ENCODE measurements at places on chromosomes 16 and 17.

DNA sequence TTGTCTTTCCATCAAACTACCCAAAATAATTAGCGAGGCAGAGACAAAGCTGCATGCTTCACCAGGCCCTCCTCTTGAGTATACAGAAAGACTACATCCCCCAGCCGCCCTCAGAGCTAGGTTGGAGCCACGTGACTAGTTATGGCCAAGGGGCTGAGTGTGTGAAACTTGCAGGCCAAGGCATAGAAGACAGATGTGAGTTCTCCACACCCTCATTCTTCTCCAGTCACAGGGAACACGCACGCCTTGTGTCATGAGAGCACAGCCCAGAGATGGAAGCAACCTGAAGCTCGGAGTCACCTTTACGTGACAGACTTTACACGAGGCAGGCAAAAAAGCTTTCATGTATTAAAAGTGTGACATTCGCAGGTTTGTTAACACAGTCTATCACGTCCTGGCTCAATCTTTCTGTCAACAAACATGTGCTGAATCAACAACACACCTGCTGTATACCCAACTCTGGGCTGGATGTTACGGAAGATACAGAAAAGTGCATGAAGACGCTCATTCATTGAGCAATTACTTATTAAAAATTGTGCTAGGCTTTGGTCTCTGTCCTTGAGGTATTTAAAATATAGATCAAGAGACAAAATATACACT is 38.3 kb downstream of the STX8 start:
- no peak for DNase-seq

- DNase-seq: no peak
Measured at GRCh38 chr16:22864375-22864774, 50.4 kb downstream of the HS3ST2 start.

GRCh38 chr17:49842371-49842770 is 5.5 kb downstream of the TAC4 start:
- DNase-seq: no peak

- no peak for DNase-seq
Measured at GRCh38 chr17:77394540-77395295, 253.9 kb downstream of the SEC14L1 start.

- no peak for DNase-seq
Measured at GRCh38 chr16:14347706-14348105, 276.6 kb downstream of the MRTFB start.

- no peak for DNase-seq
Measured at GRCh38 chr17:33142705-33143299, 150.3 kb downstream of the ASIC2 start.

- DNase-seq: no peak
Measured at GRCh38 chr16:52953215-52953614, 99.5 kb downstream of the CHD9NB start.

- DNase-seq: no peak
Measured at GRCh38 chr17:3732210-3732621, 8.5 kb downstream of the HASPIN start.

GRCh38 chr16:67593288-67593687 is 31.0 kb downstream of the CTCF start:
- DNase-seq: no peak

GRCh38 chr16:11621920-11622651 is 35.4 kb upstream of the LITAF start:
- DNase-seq: no peak

DNA sequence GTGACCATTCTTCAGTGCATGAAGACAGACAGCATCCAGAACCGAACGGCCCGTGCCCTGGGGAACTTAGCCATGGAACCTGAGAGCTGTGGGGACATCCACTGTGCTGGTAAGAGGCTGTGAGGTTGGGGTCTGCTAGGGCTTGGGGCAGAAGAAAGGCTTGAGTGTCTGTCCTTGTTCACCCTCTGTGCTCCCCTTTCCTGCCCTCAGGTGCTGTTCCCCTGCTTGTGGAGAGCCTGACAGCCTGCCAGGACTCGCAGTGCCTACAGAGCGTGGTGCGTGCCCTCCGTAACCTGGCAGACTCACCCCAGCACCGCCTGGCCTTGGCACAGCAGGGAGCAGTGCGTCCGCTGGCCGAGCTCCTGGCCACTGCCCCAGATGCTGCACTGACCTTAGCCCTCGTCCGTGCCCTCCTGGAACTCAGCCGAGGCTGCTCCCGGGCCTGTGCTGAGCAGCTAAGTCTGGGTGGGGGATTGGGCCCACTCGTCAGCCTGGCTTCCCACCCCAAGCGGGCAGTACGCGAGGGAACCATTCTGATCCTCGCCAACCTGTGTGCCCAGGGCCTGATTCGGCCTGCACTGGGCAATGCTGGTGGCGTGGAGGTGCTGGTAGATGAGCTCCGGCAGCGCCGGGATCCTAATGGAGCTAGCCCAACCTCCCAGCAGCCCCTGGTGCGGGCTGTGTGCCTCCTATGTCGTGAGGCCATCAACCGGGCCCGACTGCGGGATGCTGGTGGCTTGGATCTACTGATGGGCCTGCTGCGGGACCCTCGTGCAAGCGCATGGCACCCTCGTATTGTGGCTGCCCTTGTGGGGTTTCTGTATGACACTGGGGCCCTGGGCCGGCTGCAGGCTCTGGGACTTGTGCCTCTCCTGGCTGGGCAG is 2.9 kb downstream of the ARMC5 start:
- DNase-seq: no peak
